Lower lobe of right lung (tissue), 2 donors: ENCODE measurements at places on chromosomes 5 and 9. TPM values are rescaled to one million over a fixed set of nuclear protein-coding genes. Genes with fewer than 3 reads are reported as not detected.

DRD1 gene
- total RNA-seq, result 0.62 TPM

POLR1E gene
- 17.3 TPM for total RNA-seq

PCDHGB3 gene
- 2.2 TPM for total RNA-seq

- H3K4me3 ChIP-seq, result no peak overlapping the region
- H3K27ac ChIP-seq, result no peak overlapping the region
- no peaks in the 10 kb centered on the region for H3K4me1 ChIP-seq
These were observed 95.2 kb downstream of the FGF1 start for GRCh38 chr5:142590451-142591231.

DNA sequence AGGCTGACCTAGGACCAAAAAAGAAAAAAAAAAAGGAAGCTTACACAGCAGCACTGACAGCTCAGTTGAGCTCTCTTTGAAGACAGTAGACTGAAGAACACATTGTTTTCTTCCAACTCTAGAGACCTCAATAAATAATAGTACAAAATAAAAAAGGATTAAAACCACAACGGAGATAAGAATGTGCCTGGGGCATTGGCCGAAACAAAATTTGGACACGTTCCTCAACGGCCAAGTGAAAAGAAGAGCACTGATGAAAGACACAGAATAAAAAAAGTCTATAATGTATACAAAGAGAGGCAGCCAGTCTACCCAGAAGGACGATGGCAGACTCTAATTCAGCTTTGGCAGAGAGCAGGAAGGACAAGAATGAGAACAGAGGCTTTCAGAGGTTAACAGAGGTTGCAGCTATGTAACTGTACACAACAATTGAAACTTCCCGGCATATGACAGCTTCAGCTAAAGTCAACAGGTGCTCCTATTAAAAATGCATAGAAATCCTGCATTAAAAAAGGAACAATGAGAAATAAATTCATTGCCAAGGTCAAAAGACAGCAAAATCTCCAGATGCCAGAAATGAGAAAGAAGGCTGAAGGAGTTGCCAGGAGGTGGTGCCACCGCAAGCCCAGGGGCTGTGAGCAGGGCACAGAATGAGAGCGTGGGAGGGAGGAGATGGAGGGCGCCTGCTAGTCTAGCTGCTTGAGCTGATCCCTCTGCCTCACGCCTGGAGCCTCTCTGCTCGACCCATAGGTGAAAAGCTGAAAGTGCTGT lies 113.9 kb downstream of the DCP2 start:
- no peak overlapping the region for H3K4me3 ChIP-seq
- DNase-seq, result no peak
- H3K4me1 ChIP-seq, result peaks cover 15% of the 10 kb centered on the region
- no peaks in the 10 kb centered on the region for H3K36me3 ChIP-seq
- no peaks in the 10 kb centered on the region for H3K27me3 ChIP-seq
- H3K27ac ChIP-seq, result no peak overlapping the region
